ENCODE measurements at places on chromosomes 13 and 19. TPM values are rescaled to one million over a fixed set of nuclear protein-coding genes. Genes with fewer than 3 reads are reported as not detected.

DNA sequence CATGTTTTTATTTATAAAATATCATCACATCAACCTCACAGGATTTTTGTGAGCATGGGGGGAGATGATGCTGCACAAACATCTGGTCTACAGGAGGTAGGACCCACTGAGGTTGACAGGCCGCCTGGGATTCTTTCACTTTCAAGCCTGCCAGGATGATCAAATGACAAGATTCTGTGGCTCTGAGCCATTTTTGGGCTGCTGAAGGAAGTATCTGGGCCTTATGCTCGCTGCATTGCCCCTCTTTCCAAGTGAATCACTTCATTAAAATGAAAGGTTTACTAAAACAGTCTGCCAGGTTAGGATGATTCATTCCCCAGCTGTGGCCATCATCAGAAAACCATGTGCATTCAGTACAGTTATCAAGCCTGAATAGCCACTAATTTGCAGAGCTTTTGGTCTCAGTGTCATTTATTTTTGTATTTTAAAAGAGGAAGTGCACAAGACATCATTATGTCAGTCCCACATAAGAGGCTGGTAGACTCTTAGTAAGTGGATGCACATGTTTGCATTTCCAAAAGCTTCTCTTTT is 34.4 kb downstream of the STARD13 start:
- ATAC-seq: peak; percentile 54

- ATAC-seq: no peak
Observed at GRCh38 chr19:33267706-33268105, 34.6 kb downstream of the CEBPA start.

- no peak for ATAC-seq
Observed at GRCh38 chr13:112136095-112136494, 69.1 kb downstream of the SOX1 start.

- ATAC-seq: peak; percentile 65
Observed at GRCh38 chr13:68697551-68697950, 1410.1 kb upstream of the ATXN8OS start.

- ATAC-seq: no peak
Observed at GRCh38 chr13:24683351-24683750, 3.1 kb downstream of the ATP12A start.

GRCh38 chr19:42028304-42029216 is 34.5 kb upstream of the ATP1A3 start:
- no peak for ATAC-seq

- no peak for ATAC-seq
Observed at GRCh38 chr13:50359041-50359367, 343.8 kb downstream of the KCNRG start.

GRCh38 chr13:79646880-79647279 is 165.9 kb downstream of the NDFIP2 start:
- ATAC-seq: no peak

GRCh38 chr13:39284801-39285388 is 246.6 kb downstream of the NHLRC3 start:
- no peak for ATAC-seq

DNA sequence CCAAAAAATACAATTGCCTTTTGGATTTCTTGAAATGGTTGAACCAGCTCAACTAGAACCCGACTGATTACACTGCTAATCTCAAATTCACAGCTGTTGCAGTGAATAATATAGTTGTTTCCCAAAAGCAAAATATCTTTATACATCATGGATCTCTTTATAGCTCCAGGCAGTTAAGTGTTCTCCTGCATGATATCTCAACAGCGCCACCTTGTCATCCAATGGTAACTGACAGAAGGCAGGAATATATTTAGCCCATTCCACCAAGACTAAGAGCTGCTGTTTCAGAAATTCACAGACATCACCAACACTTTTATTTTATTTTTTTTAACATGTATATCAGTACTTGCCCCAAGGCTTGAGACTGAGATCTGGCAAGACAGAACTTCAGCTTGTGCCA is 1141.0 kb upstream of the PRR20A start:
- no peak for ATAC-seq

DNA sequence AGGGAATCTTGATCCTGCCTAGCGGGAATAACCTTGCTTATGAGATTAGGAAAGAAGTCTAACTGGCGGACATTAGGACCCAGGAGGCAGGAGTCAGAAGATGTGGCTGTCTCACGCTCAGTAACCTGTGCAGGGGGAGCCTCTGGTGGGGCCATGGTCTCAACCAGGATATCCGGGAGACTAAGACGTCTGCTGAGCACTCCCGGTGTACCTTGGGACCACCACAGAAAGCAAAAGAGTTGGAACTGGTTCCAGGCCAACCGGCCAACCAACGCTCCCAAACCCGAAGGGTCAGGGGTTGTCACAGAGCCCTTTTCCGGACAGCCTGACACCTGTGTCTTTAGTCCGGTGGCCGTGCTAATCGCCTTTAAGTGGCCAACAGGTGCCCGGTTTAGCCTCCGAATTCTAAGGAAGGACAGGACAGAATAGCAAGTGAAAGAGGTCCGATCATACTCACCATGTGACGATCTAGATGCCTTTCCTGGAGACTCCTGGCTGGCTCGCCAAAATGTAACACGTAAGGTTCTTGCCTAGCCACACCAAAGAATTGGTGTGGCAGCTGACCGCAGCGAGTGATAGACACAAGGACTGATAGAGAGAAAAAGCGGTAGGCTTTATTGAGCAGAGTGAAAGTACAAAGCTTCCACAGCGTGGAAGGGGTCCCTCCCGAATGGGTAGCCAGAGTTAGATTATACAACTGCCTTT is 103.9 kb upstream of the DIAPH3 start:
- no peak for ATAC-seq

- ATAC-seq: no peak
Observed at GRCh38 chr19:48244281-48244680, 11.4 kb downstream of the CARD8 start.

DNA sequence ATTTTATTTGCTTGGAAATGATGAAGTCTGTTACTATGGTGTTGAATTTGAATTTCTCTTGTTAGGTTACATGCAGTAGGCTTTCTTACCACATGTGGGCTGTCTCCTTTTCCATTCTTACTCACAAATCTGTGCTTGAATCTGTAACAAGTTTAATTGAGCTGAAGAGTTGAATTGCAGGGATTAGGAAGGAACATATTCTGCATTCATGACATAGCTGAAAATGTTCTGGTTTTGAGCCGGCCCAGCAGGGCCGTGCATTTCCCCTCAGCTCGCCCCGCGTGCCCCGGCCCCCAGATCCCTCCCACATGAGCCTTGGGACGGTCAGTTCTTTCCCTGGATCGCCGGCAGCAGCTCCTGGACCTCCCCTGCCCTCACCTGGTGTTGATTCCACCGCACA is 28.1 kb downstream of the TFDP1 start:
- ATAC-seq: no peak

DNA sequence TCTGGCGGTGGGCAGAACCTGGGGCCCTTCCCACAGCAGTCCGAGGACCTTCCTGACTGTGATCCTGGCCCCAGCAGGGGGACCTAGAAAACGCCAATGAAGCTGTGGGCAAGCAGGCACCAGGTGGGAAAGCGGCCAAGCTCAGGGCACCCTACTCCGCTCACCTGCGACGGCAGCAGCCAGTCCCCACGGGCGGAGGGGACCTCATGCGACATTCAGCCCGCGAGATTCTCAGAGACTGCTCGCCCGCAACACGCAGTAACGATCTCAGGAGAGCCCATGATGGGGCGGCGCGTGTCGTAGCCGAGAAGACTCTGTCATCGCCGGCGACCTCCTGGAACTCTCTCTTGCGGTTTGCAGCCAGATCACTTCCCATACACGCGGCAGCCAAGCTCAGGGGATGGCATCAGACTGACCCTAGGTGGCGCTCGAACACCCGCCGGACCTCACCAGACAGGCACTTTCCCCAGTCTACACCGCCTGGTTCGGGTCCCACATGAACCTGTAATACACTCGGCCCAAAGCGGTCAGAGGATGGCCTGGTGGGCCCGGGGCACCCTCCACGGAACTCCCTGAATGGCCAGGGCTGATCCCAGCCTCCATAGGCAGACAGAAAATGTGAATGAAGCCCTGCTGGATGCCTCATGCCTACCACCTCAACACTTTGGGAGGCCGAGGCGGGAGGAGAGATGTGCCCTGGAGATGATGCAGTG is 26.5 kb downstream of the MAN2B1 start:
- peak; percentile 90 for ATAC-seq

DNA sequence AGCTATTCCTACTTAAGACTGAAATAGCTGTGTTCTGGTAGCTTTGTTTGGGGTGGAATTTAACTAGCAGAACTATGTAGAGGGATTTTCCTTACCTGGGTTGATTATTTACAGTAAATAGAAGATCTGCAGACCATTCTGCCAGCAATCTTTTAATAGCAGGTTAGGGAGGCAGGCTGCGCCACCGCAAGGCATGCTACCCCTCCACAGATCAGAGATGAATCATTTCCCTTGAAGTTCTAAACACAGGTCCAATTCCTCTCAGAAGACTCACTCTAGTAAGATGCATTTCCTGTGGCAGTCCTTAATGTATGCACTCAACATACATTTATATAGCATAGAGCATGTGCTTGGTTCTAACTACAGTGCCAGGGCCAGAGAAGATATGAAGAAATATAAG is 109.0 kb downstream of the TNFRSF19 start:
- no peak for ATAC-seq

GRCh38 chr19:11530432-11530831 is 1.5 kb upstream of the ECSIT start:
- no peak for ATAC-seq

GRCh38 chr19:50537769-50538230 is 24.1 kb upstream of the ASPDH start:
- peak; percentile 70 for ATAC-seq

- ATAC-seq: no peak
Observed at GRCh38 chr19:39405958-39406655, 540 bp upstream of the ZFP36 start.

DNA sequence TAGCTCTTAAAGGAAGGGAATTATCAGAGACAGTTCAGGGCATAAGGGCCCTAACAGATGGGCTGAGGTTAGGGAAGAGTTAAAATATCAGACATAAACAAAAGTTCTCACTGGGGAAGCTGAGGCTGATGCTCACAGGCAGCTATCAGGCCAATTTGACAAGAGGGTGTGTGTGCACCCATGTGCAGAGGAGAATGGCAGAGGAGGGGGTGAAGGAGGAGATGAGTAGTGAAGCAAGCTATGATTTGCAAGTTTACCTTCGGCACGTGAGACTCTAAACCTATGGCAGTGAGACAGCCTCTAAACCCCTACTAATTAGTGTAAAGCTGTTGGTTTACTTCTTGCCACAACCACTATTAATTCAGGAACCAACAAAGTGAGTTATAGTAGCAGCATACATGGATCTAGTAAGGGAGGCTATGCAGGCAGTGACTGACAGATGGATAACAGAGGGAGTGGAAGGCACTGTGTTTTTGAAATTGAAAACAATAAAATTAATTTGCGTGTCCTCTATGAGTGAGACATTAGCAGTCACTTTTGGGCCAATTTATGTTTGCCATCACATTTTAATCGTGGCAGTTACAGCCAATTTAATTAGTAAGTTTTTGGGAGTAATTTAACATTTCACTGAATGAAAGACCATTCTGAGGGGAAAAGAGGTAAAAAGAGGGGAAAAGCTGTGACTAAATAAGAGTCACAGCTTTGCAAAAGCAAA is 99.6 kb upstream of the HTR2A start:
- no peak for ATAC-seq

DNA sequence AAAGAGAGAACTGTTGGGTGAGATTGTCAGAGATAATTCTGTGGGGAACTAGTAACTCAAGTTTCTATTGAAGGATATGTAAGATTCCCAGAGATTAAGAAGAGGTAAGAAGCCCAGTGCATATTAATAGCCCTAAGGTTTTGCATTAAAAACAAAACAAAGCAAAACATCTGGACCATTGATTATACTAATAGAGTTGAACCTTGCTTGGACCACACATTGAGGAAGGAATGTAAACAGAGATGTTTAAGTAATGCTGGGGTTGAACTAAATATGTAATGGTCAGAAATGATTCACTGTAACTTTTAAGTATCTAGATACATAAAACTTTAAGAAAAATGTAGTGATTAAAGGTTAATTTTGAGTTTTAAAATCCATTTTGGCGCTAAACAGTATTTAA is 1770.0 kb downstream of the PCDH9 start:
- ATAC-seq: no peak

CGB5 gene
- 0.75 TPM for total RNA-seq

CFAP97D2 gene
- 3.4 TPM for total RNA-seq

KRTDAP gene
- not detected for total RNA-seq

ENOX1 gene
- total RNA-seq: 13.5 TPM

TTYH1 gene
- total RNA-seq: 289 TPM

MEF2B gene
- 0.44 TPM for total RNA-seq

ZNF606 gene
- 7.1 TPM for total RNA-seq

MYH14 gene
- total RNA-seq: 0.90 TPM

Measured in motor neuron (in vitro differentiated cells).